ENCODE measurements at places on chromosomes 4 and X.

GRCh38 chr4:89708903-89709421 is 128.0 kb downstream of the SNCA start:
- no peak for DNase-seq

- DNase-seq, result no peak
Measured at GRCh38 chrX:147699061-147699460, 212.7 kb upstream of the FMR1 start.

DNA sequence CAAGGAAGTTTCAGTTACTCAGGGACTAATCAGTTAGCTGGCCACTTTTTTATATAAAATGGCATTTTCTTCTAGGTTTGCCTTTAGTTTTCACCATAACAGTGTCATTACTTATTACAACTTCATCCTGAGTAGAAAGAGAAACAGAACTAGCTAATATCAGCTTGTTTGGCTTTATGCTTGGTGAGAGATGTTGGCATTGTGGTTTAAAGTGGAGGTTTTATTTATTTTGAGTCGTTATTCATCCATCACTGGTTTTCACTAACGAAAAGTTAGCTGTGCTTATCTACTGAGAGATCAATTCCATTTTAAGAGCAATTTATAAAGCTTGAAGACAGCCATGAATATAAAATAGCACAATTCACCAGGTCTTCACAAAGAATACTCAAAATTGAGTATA is 714.5 kb downstream of the GRID2 start:
- DNase-seq, result no peak

DNA sequence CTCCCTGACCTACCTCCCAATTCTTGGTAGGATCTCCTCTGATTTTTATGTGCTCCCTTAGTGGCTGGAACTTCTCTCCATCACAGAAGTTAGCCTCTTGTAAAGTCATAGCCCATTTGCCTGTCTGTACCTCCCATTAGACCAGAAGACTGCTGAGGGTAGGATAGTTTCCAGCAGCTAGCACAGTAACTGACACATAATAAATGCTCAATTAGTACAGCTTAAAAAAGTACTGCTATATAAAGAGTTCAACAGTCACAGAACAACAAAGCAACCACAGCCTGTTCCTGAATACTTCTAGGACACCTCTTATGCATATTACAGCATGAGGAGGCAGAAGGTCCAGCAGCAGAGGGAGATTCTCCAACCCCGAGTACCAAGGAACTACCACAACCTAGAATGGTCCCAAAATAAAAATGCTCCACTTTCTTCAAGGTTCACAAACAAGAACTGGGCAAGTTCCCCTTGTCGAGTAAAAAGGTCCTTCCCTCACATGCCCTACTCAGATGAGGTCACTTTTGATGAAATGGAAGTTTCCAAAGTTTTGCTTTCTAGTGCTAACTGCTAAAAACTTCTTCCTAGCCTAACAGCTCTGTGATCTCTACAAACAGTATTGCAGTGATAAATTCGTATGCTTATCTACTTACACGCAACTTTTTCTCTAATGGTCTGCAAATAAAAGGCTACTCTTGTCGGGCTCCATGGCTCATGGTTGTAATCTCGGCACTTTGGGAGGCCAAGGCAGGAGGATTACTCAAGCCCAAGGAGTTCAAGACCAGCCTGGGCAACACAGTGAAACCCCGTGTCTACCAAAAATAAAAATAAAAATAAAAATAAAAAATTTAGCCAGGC is 12.8 kb downstream of the MECP2 start:
- DNase-seq, result no peak

DNA sequence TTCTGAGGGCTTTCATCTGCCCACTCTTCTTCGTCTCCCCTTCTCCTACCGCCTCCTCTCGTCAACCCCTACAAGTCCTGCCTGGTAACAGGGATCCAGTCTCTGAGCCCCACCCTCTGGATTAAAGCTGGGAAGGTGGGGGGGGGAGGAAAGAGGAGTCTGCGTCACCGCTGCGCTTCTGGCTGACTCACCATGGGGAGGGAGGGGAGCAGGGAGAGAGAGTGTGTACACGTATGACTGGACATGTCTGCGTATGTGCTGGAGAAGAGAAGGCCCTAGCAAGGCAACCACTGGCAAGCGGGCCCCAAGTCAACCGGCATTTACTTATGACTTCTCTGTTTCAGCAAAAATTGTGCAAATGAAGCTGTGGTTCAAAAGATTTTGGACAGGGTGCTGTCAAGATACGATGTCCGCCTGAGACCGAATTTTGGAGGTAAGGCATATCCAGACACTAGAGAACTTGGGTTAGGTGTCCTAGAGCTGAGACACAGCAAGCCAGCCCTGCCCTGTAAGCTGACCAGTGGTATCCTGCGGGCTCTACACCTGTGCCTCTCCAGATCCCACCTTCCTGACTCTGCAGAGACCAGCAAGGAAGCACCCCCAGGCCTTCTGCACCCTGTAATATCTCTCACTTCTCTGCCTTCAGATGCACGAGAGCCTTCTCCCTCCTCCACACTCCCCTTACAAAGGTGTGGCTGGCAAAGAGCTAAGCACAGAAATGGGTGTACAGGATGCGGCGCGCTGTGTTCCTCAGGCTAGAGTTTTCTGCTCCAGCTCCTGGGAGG is 2.5 kb downstream of the GABRQ start:
- DNase-seq, result no peak
